ENCODE measurements at places on chromosomes 1 and 21.

DNA sequence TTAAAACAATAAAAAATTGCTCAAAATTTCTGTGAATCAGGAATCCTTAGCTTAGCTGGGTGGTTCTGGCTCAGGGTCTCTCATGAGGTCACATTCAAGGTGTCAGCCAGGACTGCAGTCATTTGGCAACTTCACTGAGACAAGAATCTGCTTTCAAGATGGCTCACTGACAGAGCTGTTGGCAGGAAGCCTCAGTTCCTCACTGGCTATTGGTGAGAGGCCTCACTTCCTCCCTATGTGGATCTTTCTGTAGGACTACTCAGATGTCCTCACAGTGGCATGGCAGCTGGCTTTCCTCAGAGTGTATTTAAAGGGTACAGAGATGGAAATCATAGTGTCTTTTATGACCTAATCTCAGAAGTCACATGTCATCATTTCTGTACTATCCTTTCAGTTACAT lies 785.7 kb downstream of the ADGRL2 start:
- DNase-seq: no peak

- DNase-seq: no peak
These were observed 2.7 kb upstream of the FDPS start for GRCh38 chr1:155305881-155306391.

GRCh38 chr1:114105421-114105979 lies 48.2 kb downstream of the SYT6 start:
- DNase-seq: peak; percentile 45

GRCh38 chr1:231021540-231022031 lies 18.5 kb downstream of the FAM89A start:
- no peak for DNase-seq

- no peak for DNase-seq
These were observed 30.1 kb downstream of the C21orf91 start for GRCh38 chr21:17789069-17789468.

GRCh38 chr1:3294450-3294849 lies 160.0 kb upstream of the ARHGEF16 start:
- DNase-seq: no peak

- no peak for DNase-seq
These were observed 34.1 kb downstream of the ARHGEF10L start for GRCh38 chr1:17573518-17574041.

GRCh38 chr1:80656014-80656636 lies 1144.6 kb upstream of the ADGRL2 start:
- DNase-seq: peak; percentile 9

DNA sequence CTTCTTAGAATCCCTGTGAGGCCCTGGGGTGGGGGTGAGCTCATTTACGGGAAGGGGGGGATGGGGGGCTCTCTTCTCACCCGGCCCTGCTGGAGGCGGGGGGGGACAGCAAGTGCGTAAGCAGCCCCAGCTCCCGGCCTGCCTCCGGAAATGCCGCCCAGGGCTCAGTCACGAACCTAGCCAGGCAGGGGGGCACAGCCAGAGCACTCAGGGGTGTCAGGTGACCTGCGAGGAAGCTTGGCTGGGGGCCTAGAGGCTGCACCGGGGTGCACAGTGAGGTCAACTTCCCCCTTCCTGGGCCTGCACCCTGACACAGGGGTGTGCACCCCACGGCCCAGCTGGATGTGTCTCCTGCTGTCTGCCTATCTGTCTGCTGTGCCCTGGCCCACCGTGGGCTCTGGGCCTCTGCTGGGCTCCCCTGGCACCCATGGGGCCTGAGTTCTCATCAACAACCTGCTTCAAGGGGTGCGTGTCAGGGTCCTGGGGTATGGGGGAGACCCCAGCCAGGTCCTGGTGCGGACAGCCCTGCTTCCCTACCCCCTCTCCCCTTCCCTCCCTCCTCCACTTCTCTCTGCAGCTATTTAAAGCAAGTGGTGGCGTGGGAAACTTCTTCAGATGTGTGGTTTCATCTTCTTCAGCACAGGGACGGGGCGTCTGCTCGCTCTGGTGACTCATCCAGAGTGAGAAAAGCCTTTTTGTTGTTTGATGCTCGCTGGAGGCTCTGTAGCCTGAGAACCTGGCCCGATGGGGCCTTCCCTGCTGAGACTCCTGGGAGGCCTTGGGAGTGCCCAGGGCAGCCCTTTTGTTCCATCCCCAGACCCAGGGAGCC lies 92.5 kb upstream of the RUNX3 start:
- DNase-seq: no peak

- no peak for DNase-seq
These were observed 8.2 kb downstream of the ATP1A2 start for GRCh38 chr1:160123726-160124125.

DNA sequence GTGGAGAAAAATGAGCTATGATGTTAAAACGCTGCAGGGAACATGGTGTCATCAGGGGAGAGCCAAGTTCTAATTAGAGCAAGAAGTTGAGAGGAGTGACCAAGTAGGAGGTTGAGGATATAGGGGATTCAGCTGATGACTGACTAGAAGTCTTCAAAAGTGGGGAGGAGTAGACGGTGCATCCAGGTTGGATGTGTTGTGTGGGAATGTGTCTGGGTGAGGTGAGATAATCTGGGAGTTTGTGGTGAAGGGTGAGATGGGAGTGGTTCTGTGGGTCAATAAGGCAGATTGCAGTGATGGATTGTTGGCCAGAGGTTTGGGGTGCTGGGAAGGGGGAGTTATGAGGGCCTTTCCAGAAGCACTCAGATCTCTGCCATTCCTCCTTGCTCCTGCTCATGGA lies 72.0 kb upstream of the IRF2BP2 start:
- DNase-seq: no peak

DNA sequence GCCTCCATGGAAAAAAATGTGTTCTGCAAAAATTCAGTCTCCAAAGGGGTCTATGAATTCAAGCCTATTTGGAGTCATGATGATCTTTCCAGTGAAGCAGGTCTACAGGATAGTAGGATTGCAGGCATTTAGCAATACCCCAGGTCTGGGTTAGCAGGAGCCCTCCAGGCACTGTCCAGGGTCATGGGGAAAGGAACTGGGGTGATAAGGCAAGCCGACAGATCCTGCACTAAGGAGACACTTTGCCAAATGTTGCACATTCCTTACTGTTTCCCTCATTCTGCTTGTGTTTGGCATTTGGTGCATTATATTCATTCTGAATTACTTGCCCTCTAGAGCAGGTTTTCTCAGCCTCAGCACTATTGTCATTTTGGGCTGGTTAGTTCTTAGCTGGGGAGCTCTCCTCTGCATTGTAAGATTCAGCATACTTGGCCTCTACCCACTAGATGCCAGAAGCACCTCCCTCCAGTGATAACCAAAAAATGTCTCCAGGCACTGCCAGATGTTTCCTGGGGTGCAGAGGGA lies 333.3 kb upstream of the PLXNA2 start:
- no peak for DNase-seq

GRCh38 chr1:161440312-161440894 lies 64.9 kb upstream of the FCGR2A start:
- no peak for DNase-seq

- no peak for DNase-seq
These were observed 41.7 kb downstream of the HUNK start for GRCh38 chr21:31914472-31914871.

GRCh38 chr1:58570094-58570493 lies 7.0 kb downstream of the TACSTD2 start:
- DNase-seq: no peak

- no peak for DNase-seq
These were observed 16.6 kb downstream of the IFI6 start for GRCh38 chr1:27655151-27655937.

DNA sequence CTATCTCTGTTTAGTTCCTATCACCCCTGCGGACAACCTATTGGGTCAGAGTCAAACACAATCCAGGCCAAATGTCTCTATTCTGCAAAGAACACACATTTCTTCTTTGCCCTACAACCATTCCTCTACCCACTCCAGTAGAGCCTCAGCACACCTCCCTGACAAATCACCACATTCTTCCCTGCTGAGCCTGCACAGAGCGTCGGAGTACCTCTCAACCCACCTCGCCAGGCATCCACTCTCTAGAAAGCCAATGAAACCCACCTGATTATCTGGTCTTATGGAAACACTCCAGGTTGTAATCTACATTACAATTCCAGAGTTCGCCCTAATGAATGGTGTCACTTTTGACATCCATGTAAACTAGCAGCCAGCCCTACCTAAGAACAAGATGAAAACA lies 47.1 kb downstream of the RGS5 start:
- DNase-seq: no peak

DNA sequence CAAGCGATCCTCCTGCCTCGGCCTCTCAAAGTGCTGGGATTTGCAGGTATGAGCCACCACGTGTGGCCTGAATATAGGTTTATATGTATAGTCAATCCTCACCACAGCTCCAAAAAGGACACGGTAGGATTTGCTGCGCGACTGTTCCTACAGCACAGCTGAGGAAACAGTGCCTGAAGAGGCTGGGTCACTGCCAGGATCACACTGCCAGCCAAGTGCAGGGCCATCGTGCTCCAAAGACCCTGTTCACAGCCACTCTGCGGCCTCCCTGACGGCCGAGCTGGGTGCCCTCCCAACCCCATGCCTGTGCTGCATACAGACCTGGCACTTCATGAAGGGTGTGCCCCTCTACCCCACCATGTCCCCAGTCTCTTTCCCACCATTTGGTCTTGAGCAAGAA lies 71.4 kb downstream of the MRPL37 start:
- no peak for DNase-seq

DNA sequence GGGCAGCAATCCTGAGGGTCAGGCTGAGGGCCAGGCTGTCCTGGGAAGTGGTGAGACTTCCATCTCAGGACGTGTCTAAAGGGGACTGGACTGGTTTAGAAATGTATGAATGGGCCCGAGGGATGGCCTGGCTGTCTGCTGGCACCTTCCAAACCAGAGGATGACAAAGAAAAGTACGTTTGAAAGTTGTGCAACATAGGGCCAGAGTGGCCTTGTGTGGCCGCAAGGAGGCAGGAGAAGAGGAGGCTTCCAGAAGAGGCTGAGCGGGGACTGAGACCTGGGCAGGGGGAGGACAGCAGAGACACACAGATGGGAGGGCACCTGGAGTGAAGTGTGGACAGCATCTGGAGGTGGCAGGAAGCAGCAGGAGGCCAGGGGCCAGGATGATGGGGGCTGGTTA lies 2.6 kb upstream of the SYTL1 start:
- DNase-seq: no peak

DNA sequence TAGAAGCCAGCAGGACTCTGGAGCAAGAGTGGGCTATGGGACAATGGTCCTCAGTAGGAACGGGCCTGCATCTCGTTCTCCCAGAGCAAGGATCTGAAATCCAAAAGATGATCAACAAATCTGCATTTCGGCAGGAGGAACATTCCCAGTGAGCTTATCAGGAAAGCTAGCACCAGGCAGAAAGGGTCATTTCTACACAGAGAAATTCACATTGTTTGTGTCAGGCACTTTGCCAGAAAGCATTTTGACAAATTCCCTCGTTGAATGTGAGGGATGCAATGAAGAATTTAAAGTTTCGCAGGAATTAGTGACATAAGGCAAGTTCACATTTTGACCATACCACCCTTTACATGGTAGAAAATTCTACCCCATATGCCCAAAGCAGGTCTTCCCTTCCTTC lies 31.6 kb upstream of the ETS2 start:
- DNase-seq: no peak

GRCh38 chr1:205075642-205076155 lies 8.6 kb downstream of the TMEM81 start:
- DNase-seq: no peak

- DNase-seq: no peak
These were observed 10.9 kb downstream of the IGSF21 start for GRCh38 chr1:18118491-18118890.

- no peak for DNase-seq
These were observed 2.9 kb upstream of the ZNF496 start for GRCh38 chr1:247334378-247335133.

GRCh38 chr1:3978990-3979325 lies 78.9 kb upstream of the C1orf174 start:
- DNase-seq: no peak

GRCh38 chr1:56570924-56571372 lies 8.4 kb downstream of the PLPP3 start:
- peak; percentile 61 for DNase-seq

DNA sequence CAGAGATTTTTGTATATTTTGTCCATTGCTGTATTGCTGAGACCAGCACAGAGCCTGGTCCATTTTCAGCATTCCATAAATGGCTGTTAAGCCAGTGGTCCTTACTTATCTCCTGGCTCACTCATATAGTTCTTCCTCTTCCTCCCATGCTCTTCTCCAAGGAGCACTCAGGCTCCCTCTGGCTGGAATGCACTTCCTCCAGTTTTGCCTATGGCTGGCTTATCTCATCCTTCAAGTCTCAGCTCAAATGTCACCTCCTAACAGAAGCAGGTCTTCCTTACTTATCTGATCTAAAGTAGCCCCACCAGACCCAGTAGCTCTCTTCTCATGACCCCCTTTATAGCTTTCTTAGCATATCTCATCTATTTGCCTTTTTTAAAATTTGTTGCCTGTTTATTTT lies 146.9 kb downstream of the SLC30A10 start:
- no peak for DNase-seq

All from NCI-H510A (cell line).